ENCODE measurements at places on chromosomes 13 and 19.
A peak's percentile ranks its signal among the peaks of the same experiment; 100 is the strongest.

- DNase-seq: no peak
Measured at GRCh38 chr19:55321466-55322137, 3.5 kb downstream of the TMEM150B start.

- DNase-seq: no peak
Measured at GRCh38 chr13:21930536-21930935, 259.7 kb downstream of the FGF9 start.

DNA sequence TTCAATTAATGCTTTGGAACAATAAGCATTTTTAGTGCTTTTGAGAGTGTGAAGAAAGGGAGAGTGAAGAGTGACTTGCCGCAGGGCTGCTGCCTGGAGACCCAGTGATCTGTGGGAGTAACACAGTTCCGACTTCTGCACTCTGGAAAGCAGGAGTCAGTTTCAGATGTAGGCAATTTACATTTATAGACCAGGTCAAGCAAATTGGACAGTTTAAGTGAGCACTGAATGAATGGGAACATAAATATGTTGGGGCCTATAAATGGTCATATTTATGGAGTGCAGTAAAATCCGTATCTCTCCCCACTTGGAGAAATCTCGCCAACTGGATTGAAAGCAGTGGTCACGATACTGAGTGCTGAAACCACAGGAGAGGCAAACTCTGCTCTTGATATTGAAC, 9.4 kb upstream of the SHISA2 start:
- DNase-seq: no peak

- DNase-seq: no peak
Measured at GRCh38 chr13:71583581-71583980, 283.4 kb downstream of the DACH1 start.

GRCh38 chr13:33453936-33454335, 168.4 kb upstream of the STARD13 start:
- no peak for DNase-seq

DNA sequence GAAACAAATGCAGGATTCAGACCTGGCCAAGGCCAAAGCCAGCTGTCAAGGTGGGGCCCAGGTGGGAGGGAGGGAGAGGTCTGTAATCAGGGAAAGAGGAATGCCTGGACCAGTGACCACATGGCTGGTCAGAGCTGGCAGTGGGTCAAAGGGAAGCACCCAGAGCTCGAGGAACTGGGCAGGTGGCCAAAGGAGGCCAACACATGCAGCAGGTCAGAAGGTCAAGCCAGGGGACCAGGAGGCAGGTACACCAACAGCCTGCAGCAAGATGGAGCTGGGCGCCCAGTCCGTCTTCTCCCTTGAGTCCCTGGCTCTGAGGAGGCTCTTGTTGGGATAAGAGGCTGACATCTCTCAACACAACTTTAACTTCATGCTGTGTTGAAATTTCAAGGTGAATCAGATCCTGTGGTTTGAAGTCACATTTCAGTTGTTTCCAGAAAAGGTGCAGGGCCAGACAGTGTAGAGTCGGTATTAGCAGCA, 17.1 kb downstream of the GPATCH1 start:
- peak; percentile 11 for DNase-seq

DNA sequence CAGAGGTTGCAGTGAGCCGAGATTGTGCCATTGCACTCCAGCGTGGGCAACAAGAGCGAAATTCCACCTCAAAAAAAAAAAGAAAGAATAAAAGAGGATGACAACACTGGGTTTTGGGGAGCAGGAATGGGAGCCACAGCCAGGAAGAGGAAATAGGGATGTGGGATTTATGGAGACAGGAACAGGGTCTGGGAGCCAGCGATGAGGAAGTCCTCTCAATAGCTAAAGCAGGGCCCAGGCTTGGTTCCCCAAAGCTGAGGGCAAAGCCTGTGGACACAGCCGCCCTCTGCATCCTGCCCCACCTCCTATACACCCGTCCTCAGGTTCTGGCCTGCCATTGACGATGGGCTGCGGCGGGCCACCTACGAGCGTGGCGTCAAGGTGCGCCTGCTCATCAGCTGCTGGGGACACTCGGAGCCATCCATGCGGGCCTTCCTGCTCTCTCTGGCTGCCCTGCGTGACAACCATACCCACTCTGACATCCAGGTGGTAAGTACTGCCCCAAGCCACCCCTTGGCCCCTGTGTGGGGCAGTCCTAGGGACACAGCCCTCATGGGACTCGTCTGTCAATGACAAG, 13.6 kb downstream of the HIPK4 start:
- no peak for DNase-seq

DNA sequence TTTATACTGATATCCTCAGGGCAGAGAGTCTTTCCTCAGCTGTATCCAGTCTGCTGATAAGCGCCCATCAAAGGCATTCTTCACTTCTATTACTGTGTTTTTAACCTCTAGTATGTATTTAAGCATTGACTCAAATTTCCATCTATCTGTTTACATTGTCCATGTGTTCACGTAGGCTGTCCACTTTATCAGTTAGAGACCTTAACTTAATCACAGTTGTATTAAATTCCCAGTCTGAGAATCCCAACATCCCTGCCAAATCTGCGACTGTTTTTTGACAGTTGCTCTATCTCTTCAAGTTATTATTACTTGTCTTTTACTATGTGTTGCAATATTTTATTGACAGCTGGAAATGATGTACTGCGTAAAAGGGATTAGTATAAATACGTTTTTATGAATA, 1613.7 kb upstream of the MIR17HG start:
- DNase-seq: no peak

GRCh38 chr13:107770541-107770940, 444.8 kb downstream of the LIG4 start:
- DNase-seq: no peak

GRCh38 chr19:33622809-33623511, 1.2 kb downstream of the CHST8 start:
- no peak for DNase-seq

Data from ACHN (cell line).